A549 (cell line): ENCODE measurements at places on chromosomes 4 and X. TPM values are rescaled to one million over a fixed set of nuclear protein-coding genes. Genes with fewer than 3 reads are reported as not detected.

- DNase-seq, result no peak
Observed at GRCh38 chr4:5755679-5756078, 44.7 kb downstream of the EVC start.

GRCh38 chr4:142940425-142941330 is 94.6 kb upstream of the INPP4B start:
- no peak for DNase-seq

DNA sequence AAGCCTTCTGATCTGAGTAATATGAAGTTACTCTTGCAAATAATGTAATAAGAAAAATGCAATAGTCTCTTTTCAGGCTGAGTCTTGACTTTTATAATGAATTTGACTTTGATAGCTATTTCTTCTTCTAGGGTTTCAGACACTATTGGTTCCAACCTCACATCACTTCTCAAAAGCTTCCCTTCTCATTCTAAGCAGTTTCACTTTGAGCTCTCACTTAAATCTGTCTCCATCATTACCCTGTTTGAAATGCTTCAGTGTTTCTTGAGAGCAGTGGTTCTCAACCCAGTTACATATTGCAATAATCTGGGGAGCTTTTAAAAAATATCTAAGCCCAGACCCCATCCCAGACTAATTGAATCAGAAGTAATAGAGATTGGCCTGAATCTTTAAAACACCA is 40.5 kb upstream of the BMP2K start:
- no peak for DNase-seq

- DNase-seq, result no peak
Observed at GRCh38 chr4:142238589-142238988, 602.2 kb downstream of the IL15 start.

- no peak for DNase-seq
Observed at GRCh38 chr4:118171381-118171780, 137.1 kb downstream of the NDST3 start.

DNA sequence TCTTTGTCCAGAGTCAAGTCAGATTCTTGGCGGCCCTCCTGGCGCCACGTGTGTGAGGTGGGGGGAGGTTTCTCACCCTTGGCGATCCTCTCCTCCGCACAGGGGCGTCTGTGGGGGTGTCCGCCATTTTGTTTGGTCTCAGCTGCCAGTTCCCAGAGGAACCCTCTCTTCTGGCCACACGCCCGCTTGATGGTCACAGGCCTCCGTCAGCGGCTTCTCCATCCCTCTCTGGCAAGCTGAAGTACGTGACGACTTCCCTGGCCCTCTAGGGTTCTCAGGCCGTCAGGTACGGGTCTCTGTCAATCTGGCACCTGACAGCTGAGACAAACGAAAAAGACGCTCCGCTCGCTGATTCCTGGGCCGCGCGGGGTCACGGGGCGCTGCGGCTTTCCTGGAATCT is 272.6 kb downstream of the TRIML1 start:
- DNase-seq, result no peak

DNA sequence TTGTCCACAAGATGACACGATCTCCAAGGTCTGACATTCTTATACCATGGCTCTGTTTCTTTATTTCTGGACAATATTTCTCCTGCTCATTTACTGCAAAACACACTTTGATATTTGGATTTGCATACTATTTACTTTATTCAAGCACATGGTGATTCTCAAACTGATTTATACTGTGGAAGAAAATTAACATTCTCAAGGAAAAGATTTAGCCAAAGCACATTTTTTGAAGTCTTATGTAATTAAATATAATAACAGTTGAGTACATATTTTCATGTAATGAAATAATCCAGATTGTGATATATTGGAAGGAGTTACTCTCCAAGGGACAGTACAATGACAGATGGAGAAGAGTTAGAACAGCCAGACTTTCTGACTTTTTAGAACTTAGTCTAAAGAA is 155.8 kb upstream of the CT83 start:
- no peak for DNase-seq

GRCh38 chr4:66949419-66949818 is 595.9 kb downstream of the CENPC start:
- DNase-seq, result no peak

DNA sequence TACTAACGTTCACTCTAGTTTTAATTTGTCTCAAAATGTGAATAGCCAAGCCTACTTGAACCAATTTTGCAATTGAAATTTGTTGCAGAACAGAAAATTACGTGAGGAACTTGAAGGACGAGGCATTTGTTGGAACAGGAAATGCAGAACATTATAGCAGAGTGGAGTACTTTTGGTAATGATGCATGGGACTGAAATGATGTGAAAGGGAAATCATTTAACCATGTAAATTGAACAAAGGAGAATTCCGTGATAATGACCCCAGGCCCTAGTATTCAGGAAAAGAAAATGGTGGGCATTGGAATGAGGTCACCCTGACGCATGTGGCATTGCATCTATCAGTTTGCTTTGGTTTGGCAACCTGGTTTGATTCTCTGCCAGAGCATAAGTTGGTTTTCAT is 44.9 kb upstream of the BEND4 start:
- DNase-seq, result no peak

DNA sequence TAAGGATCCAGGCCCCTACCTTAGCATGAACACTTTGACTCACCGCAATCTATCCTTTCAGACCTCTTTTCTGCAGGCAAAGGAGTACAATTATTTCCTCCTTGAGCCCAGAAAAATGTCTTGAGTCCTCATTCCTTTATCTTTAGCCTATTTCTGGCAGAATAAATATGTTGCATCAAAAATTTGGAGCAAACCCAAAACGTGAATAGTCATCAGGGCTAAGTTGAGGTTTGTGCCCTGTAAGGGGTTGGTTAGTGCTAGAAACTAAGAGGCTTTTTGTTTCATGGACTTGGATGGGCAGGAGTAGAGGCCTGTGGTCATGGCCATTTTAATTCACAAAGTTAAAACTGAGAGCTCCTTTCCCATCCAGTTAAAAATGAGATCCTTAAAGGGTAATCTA is 460.3 kb downstream of the GBA3 start:
- no peak for DNase-seq

GRCh38 chr4:185394568-185395237 is 1.0 kb downstream of the LRP2BP start:
- DNase-seq, result no peak

- DNase-seq, result no peak
Observed at GRCh38 chr4:44632733-44633132, 18.7 kb downstream of the YIPF7 start.

- DNase-seq, result no peak
Observed at GRCh38 chr4:39263895-39264294, 81.6 kb downstream of the WDR19 start.

DNA sequence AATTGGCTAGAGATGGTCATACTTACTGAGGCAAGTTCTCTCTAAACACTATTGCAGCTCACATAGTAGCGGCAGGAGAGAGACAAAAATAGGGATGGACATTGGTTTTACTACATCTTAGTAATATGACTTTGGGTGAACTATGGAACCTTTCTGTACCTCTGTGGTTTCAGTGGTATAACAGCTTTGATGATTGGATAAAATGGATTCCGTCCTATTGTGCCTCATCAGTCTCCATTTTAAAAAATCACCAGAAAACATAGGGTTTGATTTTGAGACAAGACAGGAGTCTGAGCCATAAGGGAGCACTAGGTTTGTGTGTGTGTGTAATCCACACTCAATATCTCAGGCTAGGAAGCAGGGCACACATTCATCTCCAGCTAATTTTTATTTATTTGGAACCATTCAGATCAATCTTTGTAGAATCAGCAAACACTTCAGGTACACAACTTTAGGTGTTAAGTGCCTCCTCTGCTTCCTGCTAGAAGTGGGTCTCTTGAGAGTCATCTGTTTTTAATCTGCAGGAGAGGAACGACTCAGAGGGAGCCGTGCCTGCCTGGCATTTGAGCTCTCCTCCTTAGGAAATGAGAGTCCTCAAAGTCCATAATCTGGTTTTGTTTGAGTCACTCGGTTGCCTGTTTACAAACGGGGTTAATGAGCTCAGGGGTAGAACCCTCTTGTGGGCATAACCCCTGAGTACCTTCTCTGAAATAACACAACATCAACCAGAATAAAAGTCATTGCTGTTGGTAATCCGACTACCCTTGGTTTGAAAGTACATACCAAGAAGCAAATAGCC is 238.5 kb upstream of the BOD1L1 start:
- no peak for DNase-seq

- no peak for DNase-seq
Observed at GRCh38 chr4:67499799-67500198, 45.5 kb downstream of the CENPC start.

DNA sequence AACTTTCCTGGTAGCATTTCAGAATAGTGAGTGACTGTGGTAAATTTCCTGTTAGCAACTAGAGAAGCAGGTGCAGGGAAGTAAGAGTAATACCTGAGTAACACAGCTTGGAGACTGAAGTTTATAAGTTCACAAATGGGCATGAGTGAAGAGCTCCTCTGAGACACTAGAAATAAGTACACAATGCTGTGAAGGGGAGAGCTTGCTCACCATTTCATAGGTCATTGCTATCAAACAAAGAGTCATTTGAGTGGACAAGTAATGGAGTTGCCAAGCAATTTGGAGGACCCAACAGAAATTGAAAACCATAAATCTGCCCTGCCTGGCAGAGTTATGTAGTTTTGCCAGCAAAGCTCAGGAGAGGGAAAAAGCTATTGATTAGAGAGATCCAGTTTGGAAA is 523.6 kb downstream of the TRAM1L1 start:
- DNase-seq, result no peak

DNA sequence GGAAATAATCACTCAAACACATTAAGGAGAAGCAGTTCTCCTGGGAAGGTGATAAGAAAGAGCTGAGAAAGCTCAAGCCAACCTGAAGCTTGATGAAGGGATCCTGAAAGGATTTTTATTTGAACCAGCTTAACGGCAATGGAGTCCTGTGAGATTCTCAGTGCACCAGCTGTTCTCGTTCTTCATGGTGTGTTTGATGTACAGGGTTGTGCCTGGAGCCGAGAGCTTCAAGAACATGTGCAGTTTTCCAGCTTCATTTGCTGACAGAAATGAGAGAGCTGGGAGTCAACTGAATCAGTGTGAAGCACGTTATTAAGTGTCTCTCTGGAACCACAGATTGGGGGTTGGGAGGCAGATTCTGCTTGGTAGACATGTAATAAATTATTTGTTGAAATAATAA is 115.7 kb downstream of the ANKRD50 start:
- DNase-seq, result no peak

- DNase-seq, result no peak
Observed at GRCh38 chr4:39452153-39452859, 6.4 kb downstream of the RPL9 start.

DNA sequence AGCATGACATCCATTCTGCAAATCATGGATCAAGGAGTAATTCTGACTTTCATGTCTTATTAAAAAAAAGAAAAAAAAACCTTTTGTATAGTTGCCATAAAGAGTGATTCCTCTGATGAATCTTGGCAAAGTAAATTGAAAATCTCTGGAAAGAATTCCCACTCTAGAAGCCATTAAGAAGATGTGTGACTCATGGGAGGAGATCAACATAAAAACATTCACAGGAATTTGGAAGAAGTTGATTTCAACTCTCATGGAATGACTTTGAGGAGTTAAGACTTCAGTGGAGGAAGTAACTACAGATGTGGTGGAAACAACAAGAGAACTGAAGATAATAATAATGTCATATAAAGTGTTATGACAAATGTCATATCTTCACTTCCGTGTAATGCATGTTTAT is 204.2 kb downstream of the PABPC4L start:
- no peak for DNase-seq

GRCh38 chrX:121365572-121366161 is 318.3 kb downstream of the GLUD2 start:
- no peak for DNase-seq

RTL9 gene
- polyA plus RNA-seq, result 0.05 to 0.06 TPM (median 0.05 TPM) in 3 replicates

GALNTL6 gene
- polyA plus RNA-seq, result 0.06 to 0.13 TPM (median 0.08 TPM) in 3 replicates

SPANXB1 gene
- polyA plus RNA-seq, result 2.8 to 5.5 TPM (median 3.6 TPM) in 3 replicates

COL4A6 gene
- 12.5 to 14.2 TPM (median 13.0 TPM) in 3 replicates for polyA plus RNA-seq

TMEM47 gene
- 0.42 to 0.74 TPM (median 0.56 TPM) in 3 replicates for polyA plus RNA-seq

BMX gene
- not detected in 3 replicates for polyA plus RNA-seq

BEX4 gene
- polyA plus RNA-seq, result 0.51 to 0.85 TPM (median 0.75 TPM) in 3 replicates
